ENCODE measurements at places on chromosomes 2 and 18.

DNA sequence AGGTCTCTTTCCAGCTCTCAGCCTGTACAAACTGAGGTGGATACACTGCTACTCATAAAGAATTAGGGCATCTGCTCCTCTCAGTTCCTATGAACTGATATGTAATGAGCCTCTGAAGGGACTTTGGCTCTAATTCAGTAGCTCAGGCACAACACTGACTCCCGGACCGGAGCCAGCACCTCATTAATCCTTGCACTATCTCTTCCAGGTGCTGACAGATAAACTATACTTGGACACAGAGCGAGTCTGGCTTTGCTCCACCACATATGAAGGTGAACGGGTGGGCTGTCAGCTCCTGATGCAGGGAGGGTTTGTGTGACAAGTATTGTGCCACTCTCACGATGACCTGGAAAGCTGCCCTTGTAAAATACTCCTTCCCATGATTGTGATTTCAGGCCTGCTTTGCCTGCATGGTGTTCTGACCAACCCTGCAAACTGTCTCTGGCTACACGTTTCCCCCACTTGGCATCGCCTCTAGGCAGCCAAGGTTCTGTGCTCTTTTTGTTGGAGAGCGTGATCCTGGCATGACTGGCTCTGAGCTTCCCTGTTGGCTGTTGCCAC lies 111.6 kb upstream of the LMAN1 start:
- DNase-seq, result no peak

GRCh38 chr2:50018921-50019320 lies 864.6 kb upstream of the FSHR start:
- no peak for DNase-seq

GRCh38 chr2:146997488-146997887 lies 847.3 kb upstream of the ACVR2A start:
- DNase-seq, result no peak

GRCh38 chr2:71718686-71719085 lies 265.3 kb downstream of the DYSF start:
- no peak for DNase-seq

GRCh38 chr18:12376034-12376753 lies 833 bp downstream of the AFG3L2 start:
- no peak for DNase-seq

DNA sequence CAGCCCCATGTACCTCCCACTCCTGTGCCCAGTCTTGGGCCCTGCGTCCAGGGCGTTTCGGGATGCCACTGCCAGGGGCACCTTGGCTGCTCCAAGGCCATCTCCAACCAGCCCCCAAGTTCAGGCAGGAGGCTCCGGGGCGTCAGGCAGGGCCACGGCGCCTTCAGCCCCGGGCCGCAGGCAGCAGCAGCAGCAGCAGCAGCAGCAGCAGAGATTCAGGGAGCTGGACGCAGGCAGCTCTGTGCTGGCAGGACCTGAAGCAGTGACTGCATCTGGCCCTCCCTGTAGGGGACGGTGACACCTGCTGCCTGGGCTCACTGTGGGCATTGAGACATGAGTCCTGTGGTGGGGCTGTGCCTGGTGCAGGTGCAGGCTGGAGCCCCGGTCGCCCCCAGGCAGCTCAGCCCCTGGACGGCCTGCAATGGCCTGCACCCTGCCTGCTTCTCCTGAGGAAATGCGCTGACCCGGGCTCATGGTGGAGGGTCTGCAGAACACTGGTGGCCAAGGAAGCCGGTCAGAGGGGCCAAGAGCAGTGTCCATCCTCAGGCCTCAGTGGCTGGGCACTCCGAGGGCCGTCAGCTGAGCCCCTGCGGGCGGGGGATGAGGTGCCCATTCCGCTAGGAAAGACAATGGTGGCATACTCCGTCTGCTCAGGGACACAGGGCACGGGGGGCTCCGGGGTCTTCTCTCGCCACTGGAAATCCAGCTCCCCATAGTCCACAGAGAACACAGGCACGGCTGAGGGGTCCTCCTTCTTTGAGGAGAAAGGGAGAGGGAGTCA lies 8.0 kb downstream of the PDCD1 start:
- DNase-seq, result no peak

DNA sequence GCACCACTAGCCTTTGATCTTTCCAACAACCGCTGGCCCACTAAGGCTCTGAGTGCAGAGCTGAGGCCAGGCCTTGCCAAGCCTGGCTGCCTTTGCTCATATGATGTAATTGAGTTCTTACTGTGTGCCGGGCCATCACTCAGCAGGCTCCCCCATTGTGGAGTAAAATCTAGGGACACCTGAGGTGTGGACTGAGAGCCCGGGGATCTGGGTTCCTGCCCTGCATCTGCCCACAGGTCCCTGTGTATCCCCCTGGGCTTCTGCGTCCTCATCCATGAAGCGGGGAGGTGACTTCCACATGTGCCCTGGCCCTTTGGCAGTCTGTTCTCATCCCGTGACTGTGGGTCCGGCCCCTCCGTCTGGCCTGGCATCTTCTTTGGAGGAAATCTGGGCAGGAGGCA lies 33.8 kb downstream of the GREB1 start:
- DNase-seq, result no peak

- no peak for DNase-seq
These were observed 244.9 kb upstream of the CXCR4 start for GRCh38 chr2:136362676-136363390.

GRCh38 chr2:219042157-219042556 lies 841 bp upstream of the CFAP65 start:
- no peak for DNase-seq

DNA sequence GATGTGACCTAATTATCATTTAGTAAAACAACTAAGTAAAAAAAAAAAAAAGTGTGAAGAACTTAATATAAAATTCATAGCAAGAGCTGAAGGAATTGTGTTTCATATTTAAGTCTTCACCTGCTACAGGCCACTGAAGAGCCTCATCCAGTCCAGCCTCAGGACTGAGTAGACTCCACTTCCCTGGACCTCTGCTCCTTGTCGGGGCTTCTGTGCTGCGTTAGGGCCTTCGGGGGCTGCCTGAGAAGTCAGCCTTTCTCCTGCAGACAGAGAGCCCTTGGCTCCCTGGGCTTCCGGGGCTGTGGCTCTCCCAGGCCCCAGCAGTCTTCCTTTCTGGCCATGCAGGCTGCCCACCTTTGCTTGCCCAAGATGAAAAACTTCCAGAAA lies 95.5 kb downstream of the MTCL1 start:
- DNase-seq, result no peak

GRCh38 chr2:198697218-198697617 lies 760.5 kb downstream of the SATB2 start:
- DNase-seq, result no peak

DNA sequence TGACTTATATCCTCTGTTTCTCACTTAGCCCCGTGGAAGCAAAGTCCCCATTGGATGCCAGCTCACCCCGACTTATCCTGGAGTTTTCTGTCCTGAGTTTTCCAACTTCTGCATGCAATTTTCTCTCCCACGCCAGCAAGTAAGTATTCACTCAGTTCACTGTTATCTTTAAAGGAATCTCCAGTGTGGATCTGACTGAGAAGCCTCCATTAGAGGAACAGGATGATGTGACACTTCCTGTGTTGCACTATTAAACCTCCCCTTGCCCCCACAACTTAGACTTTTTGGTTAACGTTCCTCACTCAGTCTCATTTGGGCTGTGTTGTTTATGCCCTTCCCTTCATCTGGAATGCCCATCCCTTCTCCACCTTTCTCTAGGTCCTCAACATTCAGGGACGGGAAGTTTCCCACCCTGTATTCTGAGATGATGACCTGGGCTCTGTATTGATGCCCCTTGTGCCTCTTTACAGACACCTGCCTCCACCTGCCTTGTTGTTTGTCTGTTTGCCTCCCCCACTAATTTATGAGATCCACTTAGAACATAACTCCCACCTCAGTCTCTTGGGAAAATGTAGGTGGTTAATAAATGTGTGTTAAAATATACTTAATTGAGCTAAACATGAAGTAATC lies 536.1 kb upstream of the RAB6C start:
- DNase-seq, result no peak

- DNase-seq, result no peak
These were observed 87.4 kb downstream of the MYT1L start for GRCh38 chr2:2243666-2244065.

- DNase-seq, result no peak
These were observed 10.7 kb downstream of the TNS1 start for GRCh38 chr2:217992061-217992460.

GRCh38 chr2:232573042-232573441 lies 22.6 kb downstream of the EIF4E2 start:
- no peak for DNase-seq

DNA sequence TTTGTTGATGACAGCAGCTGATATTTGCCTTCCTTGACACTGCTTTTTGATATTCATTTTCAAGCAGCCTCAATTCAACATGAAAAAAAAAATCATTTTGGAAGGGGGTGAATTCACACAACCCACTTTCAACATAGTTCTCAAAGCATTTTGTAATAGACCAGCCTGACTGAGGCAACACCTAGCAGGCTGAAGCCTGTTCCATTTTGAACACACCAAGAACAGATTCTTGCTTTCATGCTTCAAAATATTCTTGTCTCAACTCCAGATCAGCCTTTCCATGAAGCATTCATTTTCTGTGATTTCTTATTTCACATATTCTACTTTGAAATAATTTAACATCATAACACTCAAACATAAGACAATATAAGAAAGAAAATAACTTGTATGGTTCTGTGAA lies 812.6 kb upstream of the POU3F3 start:
- no peak for DNase-seq

GRCh38 chr2:192053921-192054320 lies 140.8 kb downstream of the TMEFF2 start:
- DNase-seq, result no peak

DNA sequence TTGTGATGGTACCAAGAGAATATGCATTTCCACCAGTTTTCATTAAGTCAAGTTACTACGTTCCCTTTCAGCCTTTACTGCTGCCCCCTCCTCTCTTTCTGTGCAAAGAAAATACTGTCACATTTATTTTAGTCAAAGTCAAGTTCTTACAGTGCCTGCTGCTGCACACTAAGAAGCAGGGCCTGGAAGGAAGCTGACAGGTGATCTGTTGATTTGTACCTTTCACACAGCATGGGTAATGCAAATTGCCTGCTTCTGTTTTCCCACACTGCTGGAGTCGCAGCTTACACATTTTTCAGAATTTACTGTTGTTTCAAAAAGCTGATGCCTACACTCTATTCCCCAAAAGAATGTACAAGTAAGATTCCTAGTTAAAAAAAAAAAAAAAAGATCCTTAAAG lies 48.7 kb upstream of the CD226 start:
- DNase-seq, result no peak

GRCh38 chr2:122341007-122341406 lies 585.6 kb downstream of the TSN start:
- DNase-seq, result no peak

DNA sequence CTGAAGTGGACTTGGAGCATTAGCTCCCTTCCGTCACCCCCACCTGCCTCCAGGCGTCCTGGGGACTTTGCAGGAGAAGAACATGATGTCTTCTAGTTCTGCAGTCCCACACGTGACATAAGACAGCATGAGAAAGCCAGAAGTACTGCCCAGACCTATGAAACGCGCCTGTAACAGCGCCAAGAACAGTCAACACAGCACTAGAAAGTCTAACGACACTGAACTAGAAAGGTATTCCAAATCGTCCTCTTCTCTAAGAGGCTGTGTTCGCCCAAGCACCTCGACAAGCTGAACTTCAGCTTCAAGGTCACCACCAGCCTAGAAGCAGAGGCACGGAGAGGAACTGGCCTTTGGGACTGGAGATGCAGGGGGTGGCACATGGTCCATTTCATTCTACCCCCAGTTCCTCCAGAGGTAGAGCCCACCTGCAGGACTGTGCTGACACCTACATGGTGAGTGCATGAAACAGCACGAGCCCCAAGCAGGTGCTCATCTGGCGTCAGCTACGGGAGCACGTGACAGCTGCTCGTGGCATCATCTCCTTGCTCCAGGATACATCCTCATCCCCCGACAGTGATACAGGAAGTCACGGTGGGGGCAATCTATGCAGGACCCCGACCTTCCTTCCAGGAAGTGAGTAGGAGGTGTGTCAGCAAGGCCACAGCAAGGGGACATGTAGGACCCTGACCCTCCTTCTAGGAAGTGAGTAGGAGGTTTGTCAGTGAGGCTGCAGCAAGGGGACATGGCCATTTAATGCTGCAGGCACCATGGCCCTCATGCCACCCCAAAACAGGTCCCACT lies 3.7 kb downstream of the HDAC4 start:
- no peak for DNase-seq
